C1 segment of cervical spinal cord (tissue), 14 donors: ENCODE measurements at places on chromosomes 1 and 21.

DNA sequence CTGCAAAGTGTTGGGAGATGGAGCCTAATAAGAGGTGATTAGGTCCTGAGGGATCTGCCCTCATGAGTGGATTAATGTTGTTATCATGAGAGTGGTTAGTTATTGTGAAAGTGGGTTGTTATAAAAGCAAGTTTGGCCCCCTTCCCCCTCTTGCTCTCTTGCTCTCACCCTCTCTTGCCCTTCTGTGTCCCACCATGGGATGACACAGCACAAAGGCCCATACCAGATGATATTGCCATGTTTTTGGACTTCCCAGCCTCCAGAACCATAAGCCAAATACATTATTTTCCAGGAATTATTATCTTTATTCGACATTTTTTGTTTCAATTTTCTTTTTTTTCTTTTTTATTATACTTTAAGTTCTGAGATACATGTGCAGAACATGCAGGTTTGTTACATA, 41.4 kb upstream of the IGSF5 start:
- DNase-seq: no peak

- no peak for DNase-seq
Observed at GRCh38 chr1:229553621-229554130, 4.8 kb downstream of the ABCB10 start.

DNA sequence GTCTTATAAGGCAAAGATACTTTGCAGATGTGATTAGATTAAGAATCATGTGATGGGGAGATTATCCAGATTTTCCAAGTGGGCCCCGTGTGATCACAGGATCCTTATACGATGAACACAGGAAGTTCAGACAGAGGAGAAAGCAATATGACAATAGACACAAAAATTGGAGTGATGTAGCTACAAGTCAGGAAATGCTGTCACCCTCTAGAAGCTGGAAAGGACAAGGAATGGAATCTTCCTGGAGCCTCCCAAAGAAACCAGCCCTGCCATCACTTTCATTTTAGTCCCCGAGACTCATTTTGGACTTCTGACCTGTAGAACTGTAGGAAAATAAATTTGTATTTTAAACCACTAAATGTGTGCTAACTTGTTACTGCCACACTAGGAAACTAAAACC, 61.9 kb upstream of the C1orf21 start:
- DNase-seq: no peak

GRCh38 chr1:12087797-12088314, 24.8 kb downstream of the TNFRSF8 start:
- no peak for DNase-seq
